ENCODE measurements at places on chromosomes 3 and 15.

- no peak for DNase-seq
These were observed 78.4 kb upstream of the RASGRF1 start for GRCh38 chr15:79168922-79169456.

- no peak for DNase-seq
These were observed 641 bp downstream of the OPA1 start for GRCh38 chr3:193593668-193594030.

DNA sequence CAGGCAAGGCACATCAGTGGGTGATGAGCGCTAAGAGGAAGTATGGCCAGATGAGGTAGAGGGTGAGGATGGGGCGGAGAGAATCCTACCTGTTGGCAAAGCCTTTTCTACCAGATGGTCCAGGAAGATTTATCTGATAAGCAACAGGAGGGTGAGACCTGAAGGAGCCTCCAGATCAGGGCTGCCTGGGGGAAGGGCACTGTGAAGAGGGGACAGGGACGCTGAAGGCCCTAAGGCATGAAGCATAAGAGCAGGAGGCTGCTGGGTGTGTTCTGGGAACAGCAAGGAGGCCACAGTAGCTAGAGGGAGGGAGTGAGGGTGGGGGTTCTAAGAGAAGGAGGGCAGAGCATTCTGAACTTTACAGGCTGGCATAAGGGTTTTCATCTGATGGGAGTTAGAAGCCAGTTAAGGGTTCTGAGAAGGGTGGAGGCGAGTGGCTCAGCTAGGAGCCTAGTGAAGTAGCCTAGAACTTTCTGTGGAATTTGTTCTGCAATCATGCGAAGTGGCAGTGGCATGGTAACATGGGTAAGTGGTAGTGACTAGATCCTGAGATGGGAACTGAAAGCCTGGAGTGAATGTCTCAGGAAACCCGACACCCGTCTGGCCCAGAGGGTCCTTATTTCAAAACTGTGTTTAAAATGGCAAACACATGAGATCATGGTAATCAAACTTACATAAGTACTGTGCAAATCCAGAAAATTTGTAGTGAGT lies 29.9 kb downstream of the CGNL1 start:
- DNase-seq = no peak

GRCh38 chr3:49378249-49378895 lies 20.2 kb upstream of the GPX1 start:
- DNase-seq = no peak

- DNase-seq = no peak
These were observed 2.2 kb upstream of the ANKDD1A start for GRCh38 chr15:64909546-64909945.

GRCh38 chr15:31887246-31887645 lies 143.1 kb upstream of the CHRNA7 start:
- DNase-seq = no peak

DNA sequence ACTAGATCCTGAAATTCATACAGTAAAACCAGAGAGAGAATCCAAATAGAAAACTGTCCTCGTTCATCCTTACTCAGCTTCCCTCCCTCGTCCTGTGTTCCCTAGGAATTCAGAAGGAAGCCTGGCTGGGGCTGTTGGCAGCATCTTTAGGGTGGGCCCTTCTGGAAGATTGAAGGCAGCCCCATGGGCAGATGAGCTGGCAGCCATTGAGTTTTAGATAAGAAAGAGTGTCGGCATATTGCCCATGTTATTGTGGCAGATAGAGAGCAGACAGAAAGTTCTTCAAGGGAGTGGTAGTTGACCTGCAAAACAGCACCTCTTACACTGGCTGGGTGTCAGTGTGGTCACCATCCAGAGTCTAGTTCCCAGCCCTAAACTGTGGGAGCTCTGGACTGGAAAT lies 23.5 kb downstream of the TMOD2 start:
- no peak for DNase-seq

DNA sequence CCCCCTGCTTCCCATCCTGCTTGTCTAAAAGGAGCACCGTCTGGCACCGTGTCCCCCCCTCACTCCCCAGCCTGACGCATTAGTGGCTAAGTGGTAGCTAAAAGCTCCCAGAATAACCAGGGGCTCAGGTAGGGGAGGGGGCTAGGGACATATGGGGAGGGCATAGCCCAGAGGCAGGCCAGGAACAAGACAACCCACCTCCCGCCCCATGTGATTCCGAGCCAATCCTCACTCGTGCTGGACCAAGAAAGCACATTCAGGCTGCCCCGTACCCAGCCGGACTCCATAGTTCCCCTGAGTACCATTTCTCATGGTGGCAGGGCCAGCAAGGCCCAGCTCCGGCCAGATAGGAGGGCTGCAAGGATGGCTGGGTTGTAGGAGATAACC lies 11.5 kb downstream of the SEMA7A start:
- DNase-seq = no peak

- no peak for DNase-seq
These were observed 489.6 kb upstream of the RASGRP1 start for GRCh38 chr15:39054128-39054732.

GRCh38 chr3:177410730-177411129 lies 213.4 kb upstream of the TBL1XR1 start:
- peak; percentile 54 for DNase-seq

- DNase-seq = no peak
These were observed 405.7 kb downstream of the LSAMP start for GRCh38 chr3:116039651-116039985.

DNA sequence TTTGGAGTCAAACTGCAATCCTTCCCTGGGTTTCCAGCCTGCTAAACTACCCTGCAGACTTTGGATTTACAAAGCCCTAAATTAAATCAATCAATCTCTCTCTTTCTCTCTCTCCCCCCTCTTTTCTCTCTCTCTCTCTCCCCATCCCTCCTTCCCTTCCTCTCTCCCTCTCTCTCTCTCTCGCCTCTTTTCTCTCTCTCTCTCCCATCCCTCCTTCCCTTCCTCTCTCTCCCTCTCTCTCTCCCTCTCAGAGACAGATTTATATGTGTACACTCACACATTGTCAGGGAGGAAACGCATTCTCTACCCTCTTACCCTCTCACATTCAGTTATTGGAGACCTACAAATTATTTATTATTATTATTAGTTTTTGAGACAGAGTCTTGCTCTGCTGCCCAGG lies 47.0 kb downstream of the GRK7 start:
- DNase-seq = no peak

DNA sequence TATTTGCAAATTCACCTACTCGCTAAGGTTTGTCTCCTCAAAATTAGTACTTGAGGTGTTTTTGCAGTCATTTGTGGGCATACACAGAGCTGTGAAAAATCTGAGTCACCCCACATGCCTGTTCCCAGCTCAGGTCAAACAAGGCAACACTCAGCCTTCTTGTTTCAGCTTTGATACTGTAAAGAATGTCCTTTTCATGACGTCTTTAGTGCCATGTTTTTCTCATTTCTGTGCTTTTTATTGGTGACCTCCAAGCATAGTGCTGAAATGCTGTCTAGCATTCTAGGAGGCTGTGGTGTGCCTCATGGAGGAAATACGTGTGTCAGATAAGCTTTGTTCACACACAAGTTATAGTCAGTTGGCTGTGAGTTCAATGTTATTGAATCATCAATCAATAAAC lies 8.8 kb downstream of the CAPN3 start:
- no peak for DNase-seq

- DNase-seq = peak; percentile 48
These were observed at the start of gene SOX14 for GRCh38 chr3:137764001-137764433. SOX14 (plus strand) TSS chr3:137764315; CDS start chr3:137764785, 470 bp downstream.

- no peak for DNase-seq
These were observed 130.2 kb downstream of the KCNAB1 start for GRCh38 chr3:156250550-156250949.

- DNase-seq = no peak
These were observed 150.2 kb downstream of the GSK3B start for GRCh38 chr3:119944091-119944490.

DNA sequence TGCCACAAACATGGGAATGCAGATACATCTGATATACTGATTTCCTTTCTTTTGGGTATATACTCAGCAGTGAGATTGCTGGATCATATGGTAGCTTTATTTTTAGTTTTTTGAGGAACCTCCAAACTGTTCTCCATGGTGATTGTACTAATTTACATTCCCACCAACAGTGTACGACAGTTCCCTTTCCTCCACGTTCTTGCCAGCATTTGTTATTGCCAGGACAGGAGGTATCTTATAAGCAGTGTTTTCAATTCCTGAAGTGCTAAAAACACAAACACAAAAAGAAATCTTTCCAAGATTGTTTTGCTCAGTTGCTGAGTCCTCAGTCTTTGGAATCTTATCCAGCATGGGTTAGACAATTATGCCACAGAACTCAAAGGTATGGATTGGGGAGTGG lies 13.5 kb downstream of the GTF2E1 start:
- no peak for DNase-seq

DNA sequence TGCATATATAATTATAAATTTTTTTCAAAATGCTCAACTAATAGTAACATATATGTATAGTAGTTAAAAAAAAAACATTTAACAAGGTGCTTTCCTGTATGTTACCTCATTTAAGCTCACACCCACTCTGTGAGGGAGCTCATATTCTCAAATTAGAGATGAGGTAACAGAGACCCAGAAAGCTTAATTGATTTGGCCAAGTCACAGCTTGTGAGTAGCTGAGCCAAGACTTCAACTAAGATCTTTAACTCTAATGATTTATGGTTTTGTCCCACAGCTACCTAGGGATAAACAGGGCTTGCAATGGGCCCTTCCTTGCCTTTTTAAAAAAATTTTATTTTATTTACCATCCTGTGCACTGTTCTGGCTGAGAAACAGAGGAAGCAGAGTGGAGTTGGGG lies 230.0 kb upstream of the GOLIM4 start:
- no peak for DNase-seq

DNA sequence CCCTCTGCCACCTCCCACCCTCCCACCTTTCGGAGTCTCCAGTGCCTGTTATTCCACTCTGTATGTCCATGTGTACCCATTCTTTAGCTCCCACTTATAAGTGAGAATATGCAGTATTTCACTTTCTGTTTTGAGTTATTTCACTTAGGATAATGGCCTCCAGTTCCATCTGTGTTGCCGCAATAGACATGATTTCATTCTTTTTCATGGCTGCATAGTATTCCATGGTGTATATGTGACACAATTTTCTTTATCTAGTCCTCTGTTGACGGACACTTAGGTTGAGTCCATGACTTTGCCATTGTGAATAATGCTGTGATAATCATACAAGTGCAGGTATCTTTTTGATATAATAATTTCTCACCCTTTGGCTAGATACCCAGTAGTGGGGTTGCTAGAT lies 91.0 kb upstream of the UBE3A start:
- no peak for DNase-seq

DNA sequence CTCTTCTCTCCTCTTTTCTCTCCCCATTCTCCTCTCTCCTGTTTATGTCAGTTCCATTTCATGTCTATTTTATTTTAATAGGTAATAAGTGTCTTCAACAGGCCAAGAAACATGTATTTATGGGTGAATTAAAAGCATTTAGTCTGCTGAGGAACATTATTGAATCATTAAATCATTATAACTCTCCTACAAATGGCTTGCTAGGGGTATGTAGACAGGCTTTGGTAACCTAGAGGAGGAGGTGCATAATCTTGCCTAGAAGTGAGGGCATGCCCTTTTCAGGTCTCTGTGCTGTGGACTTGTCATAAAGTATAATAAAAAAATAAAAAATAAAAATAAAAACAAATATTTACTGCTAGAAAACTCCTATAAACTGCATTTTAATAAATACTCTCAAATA lies 88.9 kb upstream of the SNTN start:
- no peak for DNase-seq

GRCh38 chr3:184011937-184012889 lies 5.5 kb downstream of the ABCC5 start:
- DNase-seq = no peak

DNA sequence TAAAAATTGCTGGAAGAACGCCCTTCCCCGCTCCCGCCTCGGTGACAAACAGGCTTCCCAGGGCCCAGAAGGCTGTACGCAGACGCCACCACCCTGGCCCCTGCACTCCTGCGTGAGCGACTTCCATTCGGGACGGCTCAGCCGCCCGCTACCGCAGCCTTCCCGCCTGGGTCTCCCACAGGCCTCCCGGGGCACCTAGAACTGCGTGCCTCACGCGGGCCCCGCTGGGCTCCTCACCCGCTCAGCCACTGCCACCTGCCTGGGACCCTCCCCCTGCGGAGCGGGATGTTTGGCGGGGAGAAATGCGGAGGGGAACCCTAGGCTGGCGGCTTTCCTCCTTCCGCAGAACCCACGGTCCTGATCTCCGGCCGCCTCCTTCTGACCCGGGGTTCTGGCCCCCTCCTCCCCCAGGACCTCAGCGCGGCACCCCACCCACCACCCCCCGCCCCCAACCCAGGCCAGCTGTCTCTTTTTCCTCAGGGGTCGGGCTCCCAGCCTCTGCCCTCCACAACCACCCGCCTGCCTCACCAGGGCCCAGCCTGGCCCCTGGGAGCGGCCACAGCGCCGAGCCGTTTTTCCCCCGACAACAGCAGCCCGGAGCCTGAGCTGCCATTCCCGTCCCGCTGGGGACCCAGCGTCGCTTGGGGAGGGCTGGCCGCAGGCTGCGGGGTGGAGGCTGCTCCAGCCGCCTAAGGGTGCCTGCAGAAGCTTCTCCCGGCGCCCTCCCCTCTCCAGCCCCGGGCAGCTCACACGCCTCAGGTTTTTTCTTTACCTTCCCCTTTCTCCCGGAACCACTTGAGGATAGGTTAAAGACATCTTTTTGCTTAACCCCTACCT lies 27.6 kb upstream of the RAB7A start:
- DNase-seq = peak; percentile 50

DNA sequence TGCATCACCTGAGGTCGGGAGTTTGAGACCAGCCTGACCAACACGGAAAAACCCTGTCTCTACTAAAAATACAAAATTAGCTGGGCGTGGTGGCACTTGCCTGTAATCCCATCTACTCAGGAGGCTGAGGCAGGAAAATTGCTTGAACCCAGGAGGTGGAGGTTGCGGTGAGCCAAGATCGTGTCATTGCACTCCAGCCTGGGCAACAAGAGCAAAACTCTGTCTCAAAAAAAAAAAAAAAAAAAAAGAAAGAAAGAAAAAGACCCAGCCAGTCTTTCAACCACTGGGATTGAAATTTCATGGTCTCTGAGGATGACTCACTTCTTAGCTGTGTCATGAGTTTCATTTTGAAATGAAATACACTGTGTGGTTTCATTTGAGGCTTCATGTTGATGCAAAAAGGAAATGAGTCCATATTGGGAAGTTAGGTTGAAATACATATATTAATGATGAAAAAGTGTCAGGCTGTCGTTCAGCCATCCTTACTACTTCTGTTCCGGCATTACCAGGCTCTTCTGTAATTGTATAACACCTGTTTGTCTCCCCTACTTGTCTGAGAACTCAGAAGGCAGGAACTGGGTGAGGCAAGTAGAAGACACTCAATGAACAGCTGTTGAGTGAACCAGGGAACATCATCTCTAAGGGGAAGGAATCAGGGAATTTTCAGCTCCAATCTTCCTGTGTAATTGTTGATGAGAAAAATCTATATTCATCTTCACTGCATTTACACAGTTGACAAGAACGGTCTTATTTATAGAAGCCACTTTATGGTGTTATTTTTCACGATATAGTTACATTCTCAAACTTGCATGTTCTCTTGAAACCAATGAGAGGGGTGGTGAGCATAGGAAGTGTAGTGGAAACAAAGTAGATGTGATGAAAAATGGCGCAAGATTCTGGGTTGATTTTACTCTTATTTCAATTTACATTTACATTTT lies 87.4 kb downstream of the NFKBIZ start:
- no peak for DNase-seq

Data from pancreas (tissue), 10 donors.